ENCODE measurements at places on chromosomes 3 and 15. TPM values are rescaled to one million over a fixed set of nuclear protein-coding genes. Genes with fewer than 3 reads are reported as not detected.

DNA sequence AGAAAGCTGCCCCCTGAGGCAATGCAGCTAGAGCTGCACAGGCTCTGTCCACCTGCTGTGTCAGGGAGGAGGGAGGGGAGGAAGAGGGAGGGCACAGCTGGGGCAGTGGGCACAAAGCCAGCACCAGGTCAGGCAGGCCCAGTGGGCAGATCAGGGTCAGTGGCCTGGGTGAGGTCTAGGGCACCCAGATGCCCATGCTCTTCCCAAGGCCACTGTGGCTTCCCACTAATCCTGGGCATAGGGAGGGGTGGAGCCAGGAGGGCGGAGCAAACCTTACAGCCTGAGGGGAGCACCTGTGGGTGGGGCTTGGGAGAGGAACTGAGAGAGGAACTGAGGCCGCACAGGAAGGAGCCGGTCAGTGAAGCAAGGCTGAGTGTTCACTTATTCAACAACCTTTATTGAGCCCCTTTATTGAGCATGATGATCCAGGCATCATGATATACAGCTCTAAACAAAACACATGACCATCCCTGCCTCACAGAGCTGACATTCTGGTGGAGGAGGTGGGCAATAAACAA, 55.0 kb downstream of the RHCG start:
- no peak for DNase-seq

DNA sequence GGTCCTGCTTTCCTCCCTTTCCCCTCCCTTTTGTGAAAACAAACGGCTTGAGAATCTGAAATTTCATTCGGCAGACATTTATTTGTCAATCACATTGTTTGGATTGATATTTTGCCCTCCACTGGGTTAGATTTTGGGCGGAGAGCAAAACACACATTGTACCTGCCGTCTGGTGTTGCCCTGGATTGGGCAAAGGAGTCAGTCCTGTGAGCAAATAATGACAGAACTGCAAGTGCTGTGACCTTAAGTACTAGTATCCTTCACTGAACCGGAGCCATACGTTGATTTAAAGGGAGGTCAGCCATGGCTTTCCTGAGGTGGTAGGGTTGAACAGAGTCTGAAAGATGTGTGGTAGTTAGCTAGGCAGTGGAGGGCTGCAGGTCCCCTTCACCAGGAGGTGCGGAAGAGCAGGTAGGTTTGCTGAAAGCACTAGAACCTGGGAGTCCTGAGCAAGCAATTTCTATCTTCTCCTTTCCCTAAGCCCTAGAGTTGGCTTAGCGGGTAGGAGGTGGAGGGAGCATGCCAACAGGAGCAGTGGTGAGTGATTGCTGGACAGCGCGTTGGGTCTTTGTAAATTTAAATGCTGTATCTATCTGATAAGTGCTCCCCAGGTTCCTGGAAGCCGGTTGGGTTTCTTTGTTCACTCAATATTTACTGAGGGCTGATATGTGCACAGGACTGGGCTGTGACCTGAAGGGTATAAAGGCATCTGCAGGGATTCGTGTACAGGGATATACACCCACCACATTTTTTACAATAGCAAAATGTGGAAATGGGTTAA, 2.0 kb downstream of the PDIA5 start:
- no peak for DNase-seq

GRCh38 chr3:55724821-55725220, 237.7 kb upstream of the WNT5A start:
- no peak for DNase-seq

GRCh38 chr3:111768571-111769100, 90.4 kb upstream of the PHLDB2 start:
- DNase-seq, result peak; percentile 36

CHST13 gene
- not detected for total RNA-seq

LTK gene
- total RNA-seq, result 4.3 TPM

MCF2L2 gene
- total RNA-seq, result 7.2 TPM

SCAMP5 gene
- total RNA-seq, result 1.2 TPM

B3GNT5 gene
- total RNA-seq, result 7.9 TPM

CLDN16 gene
- 0.24 TPM for total RNA-seq

All from umbilical cord (tissue), 2 donors.